ENCODE measurements at places on chromosomes 4 and X. TPM values are rescaled to one million over a fixed set of nuclear protein-coding genes. Genes with fewer than 3 reads are reported as not detected.

Gene PTCHD1
- 0.88 TPM for total RNA-seq

Gene PARM1
- total RNA-seq: 1.2 TPM

Gene CT45A1
- total RNA-seq: not detected

DNA sequence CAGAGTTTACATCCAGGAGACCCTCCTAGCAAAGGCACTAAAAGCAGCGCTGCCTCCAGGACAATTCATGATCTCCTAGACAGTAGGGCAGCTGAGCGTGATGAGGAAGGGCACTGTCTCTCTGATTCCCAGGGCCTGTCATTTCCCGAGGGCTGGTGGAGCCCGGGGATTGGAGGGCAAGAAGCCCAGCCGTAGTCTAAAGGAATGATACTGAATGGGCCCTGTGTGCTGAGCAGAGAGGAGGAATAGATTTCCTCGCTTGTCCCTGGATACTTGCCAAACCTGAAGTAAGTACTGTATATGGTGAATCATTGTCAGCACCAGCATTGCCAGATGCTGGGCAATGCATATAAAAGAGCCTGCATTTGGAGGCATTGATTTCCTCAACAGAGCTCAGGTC lies 88.0 kb upstream of the SLITRK2 start:
- ATAC-seq: no peak

GRCh38 chrX:135273162-135273561 lies 21.3 kb downstream of the ETDA start:
- no peak for ATAC-seq

GRCh38 chr4:54224996-54225597 lies 4.0 kb upstream of the PDGFRA start:
- ATAC-seq: no peak
